Karpas-422 (cell line): ENCODE measurements at places on chromosomes 2 and 18. TPM values are rescaled to one million over a fixed set of nuclear protein-coding genes. Genes with fewer than 3 reads are reported as not detected.

TUBA4B gene
- total RNA-seq = not detected in 2 replicates

SCG2 gene
- total RNA-seq = not detected in 2 replicates

ALLC gene
- total RNA-seq = not detected in 2 replicates

HOXD12 gene
- total RNA-seq = 1.0 and 1.9 TPM in 2 replicates

DNA sequence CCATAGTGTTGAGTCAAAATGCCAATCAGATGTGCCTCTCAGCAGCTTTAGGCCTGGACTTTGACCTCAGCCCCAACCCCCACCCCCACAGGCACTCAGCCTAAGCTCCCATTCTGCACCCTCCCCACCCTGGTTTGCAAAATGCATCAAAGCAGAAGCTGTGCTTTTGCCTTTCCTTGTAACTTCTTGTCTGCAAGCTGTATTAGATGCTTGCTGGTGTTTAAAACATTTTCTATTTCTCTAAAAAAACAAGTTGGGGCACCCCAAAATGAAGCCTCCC lies 26.6 kb upstream of the STEAP3 start:
- no peak overlapping the region for H3K4me3 ChIP-seq
- no peak for DNase-seq
- no peaks in the 10 kb centered on the region for H3K27me3 ChIP-seq
- no peak overlapping the region for H3K27ac ChIP-seq

DNA sequence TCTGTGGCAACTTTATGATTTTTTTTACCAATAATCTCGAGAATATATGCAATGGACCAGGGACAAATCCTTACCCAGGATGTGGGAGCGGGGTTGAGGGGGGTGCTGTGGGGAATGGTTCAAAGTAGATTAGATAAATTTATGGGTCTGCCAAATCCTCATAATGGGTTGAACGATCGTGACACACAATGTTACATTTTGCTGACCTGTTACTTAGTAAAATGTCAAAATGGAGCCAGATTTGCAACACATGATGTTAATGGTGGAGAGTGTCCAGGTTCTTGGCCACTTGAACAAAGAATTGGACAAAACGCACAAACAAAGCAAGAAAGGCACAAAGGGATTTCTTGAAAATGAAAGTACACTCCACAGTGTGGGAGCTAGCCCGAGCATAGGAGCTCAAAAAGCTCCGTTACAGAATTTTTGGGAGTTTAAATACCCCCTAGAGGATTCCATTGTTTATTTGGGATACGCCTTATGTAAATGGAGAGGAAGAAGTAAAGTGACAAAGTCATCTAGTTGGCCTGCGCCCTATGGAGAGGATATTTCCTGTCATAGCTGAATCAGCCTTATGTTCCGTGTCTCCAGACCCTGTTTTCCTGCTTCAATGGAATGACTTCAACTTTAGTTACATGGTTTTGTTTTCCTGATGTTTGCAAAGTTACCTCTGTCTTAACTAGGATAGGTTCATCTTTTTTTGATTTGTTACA lies 776.0 kb downstream of the DCC start:
- no peak overlapping the region for H3K4me3 ChIP-seq
- DNase-seq = no peak
- H3K27ac ChIP-seq = no peak overlapping the region
- H3K36me3 ChIP-seq = no peaks in the 10 kb centered on the region
- no peaks in the 10 kb centered on the region for H3K27me3 ChIP-seq
- no peaks in the 10 kb centered on the region for H3K4me1 ChIP-seq

DNA sequence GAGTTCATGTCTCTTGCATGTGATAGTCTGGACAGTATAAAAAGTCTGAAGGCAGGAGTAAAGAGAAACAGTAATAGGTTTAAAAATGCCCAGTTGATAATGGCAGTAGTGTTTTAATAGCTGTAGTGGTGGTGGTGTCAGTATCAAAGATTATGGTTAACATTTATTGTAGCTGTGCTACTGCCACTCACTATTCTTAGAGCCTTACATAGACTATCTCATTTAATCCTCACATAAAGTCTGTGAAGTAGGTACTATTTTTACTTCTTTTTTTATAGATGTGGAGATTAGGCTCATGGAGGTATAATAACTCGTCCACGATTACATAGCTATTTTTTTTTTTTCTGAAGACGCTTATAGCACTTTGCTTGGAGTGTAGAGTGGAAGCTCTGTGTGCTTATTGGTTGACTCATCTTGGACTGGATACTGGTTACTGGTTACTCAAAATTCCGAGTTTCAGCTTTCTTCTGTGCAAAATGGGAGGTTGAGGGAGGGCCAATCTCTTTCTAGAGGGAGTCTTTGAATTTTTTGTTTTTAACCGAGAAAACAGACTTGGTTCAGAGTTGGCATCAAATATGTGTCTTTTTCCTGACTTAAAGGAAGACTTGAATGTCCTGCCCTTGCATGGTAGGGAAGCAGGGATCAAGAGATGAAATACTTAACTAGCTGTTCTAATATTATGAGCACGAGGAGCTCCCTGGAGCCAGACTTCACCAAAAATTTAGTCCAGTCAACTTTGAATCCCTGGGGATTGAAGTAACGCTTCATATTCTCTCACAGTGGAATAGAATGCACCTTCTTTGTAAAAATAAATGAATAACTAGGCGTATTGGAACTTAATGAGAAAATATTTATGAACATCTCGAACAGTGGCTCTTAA lies 27.1 kb downstream of the CERS6 start:
- no peak overlapping the region for H3K4me3 ChIP-seq
- H3K27ac ChIP-seq = no peak overlapping the region
- DNase-seq = no peak
- H3K4me1 ChIP-seq = no peaks in the 10 kb centered on the region
- no peaks in the 10 kb centered on the region for H3K36me3 ChIP-seq

- H3K4me1 ChIP-seq = no peaks in the 10 kb centered on the region
- peaks cover 70% of the 10 kb centered on the region for H3K36me3 ChIP-seq
- no peak overlapping the region for H3K4me3 ChIP-seq
- DNase-seq = no peak
- H3K27me3 ChIP-seq = no peaks in the 10 kb centered on the region
- H3K27ac ChIP-seq = no peak overlapping the region
Observed at GRCh38 chr2:39755466-39755865, 23.6 kb downstream of the THUMPD2 start.

GRCh38 chr18:61420218-61420885 lies 87.1 kb downstream of the CDH20 start:
- no peak overlapping the region for H3K4me3 ChIP-seq
- no peaks in the 10 kb centered on the region for H3K4me1 ChIP-seq
- H3K27me3 ChIP-seq = no peaks in the 10 kb centered on the region

DNA sequence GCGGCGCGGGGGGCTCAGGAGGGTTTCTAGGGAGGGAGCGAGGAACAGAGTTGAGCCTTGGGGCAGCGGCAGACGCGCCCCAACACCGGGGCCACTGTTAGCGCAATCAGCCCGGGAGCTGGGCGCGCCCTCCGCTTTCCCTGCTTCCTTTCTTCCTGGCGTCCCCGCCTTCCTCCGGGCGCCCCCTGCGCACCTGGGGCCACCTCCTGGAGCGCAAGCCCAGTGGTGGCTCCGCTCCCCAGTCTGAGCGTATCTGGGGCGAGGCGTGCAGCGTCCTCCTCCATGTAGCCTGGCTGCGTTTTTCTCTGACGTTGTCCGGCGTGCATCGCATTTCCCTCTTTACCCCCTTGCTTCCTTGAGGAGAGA lies 5.2 kb downstream of the PROC start:
- H3K27me3 ChIP-seq = no peaks in the 10 kb centered on the region
- H3K4me1 ChIP-seq = peaks cover 5% of the 10 kb centered on the region; the same call in 1 of the 2 replicates
- no peak overlapping the region for H3K27ac ChIP-seq
- no peak overlapping the region for H3K4me3 ChIP-seq
- H3K36me3 ChIP-seq = no peaks in the 10 kb centered on the region
- DNase-seq = no peak

- no peak for DNase-seq
- H3K36me3 ChIP-seq = no peaks in the 10 kb centered on the region
- no peaks in the 10 kb centered on the region for H3K27me3 ChIP-seq
- H3K27ac ChIP-seq = no peak overlapping the region
Observed at GRCh38 chr2:129058981-129059380, 740.3 kb upstream of the HS6ST1 start.

DNA sequence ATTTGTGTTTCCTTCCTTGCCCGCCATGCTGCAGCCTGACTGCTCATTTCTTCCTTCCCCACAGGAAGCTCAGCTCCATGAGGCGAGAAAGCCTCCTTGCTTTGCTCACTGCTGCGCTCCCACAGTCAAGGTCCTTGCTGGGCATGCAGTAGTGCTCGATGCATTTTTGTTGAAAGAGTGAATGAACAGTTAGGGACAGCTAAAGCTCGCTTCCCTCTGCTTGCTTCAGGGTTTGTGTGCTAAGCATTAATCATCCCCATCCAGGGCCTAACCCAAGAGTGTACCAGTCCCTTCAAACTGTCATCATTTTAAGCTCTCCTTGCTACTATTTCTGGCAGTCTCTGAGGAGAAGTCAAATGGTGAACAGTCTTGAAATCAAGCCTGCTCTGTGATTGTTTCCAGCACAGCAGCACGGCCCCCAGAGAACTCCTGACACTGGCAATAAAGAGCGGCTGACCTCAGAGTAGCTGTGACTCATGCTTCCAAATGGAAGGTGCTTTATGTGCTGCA lies 171.7 kb upstream of the SOX11 start:
- H3K4me3 ChIP-seq = no peak overlapping the region
- H3K36me3 ChIP-seq = no peaks in the 10 kb centered on the region
- DNase-seq = no peak
- no peaks in the 10 kb centered on the region for H3K27me3 ChIP-seq
- no peaks in the 10 kb centered on the region for H3K4me1 ChIP-seq

GRCh38 chr2:98458667-98459380 lies 14.2 kb downstream of the INPP4A start:
- peaks cover 44% of the 10 kb centered on the region for H3K4me1 ChIP-seq
- H3K27ac ChIP-seq = no peak overlapping the region
- H3K4me3 ChIP-seq = no peak overlapping the region
- H3K27me3 ChIP-seq = no peaks in the 10 kb centered on the region
- H3K36me3 ChIP-seq = no peaks in the 10 kb centered on the region
- DNase-seq = no peak

GRCh38 chr2:240347949-240348500 lies 87.4 kb upstream of the GPC1 start:
- H3K27ac ChIP-seq = no peak overlapping the region
- DNase-seq = no peak
- H3K27me3 ChIP-seq = no peaks in the 10 kb centered on the region
- H3K36me3 ChIP-seq = no peaks in the 10 kb centered on the region

- peaks cover 40% of the 10 kb centered on the region for H3K36me3 ChIP-seq
- no peak overlapping the region for H3K4me3 ChIP-seq
- H3K27ac ChIP-seq = no peak overlapping the region
- H3K4me1 ChIP-seq = no peaks in the 10 kb centered on the region
Observed at GRCh38 chr2:161369311-161369710, 46.8 kb upstream of the TBR1 start.

DNA sequence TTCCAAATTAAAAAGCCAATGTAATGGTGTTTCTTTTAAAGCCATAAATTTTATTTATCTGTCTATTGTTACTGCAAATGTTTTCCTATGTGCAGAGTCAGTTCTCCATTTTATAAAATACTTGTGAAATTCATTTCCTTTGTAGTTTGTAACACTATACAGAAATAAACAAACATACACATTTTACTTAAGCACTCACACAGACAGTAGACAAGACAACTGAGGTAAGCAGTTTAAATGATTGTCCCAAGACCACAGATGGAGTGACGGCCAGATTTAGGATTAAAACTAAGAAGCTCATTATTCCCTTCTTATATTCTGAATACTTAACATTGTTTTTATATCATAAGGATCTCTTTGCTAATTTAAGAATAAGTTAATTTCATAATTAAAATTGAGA lies 100.9 kb downstream of the BAZ2B start:
- H3K36me3 ChIP-seq = no peaks in the 10 kb centered on the region
- no peak overlapping the region for H3K4me3 ChIP-seq
- H3K27ac ChIP-seq = no peak overlapping the region
- no peaks in the 10 kb centered on the region for H3K27me3 ChIP-seq
- DNase-seq = no peak

DNA sequence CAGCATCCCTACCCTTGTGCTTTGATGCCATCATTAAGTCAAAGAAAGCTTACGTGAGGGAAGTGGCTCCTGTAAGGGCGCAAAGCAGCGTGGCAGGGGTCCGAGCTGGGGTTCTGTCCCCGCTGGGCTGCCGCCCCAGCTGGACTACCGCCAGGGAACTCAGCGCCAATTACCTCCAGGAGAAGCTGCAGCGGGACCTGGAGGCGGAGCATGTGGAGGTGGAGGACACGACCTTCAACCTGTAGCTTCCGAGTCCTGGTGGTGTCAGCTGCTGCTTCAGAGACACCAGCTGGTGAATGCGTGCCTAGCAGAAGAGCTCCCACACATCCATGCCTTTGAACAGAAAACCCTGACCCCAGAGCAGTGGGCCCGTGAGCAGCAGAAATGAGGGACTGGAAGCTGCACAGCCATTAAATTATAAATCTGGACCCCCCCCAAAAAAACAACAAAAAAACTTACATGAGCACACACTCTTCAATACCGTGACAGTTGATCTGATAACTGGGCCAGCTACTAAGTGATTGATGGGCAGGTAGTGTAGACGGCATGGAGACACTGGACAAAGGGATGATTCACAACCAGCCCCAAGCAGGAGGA lies 20.1 kb upstream of the YES1 start:
- no peaks in the 10 kb centered on the region for H3K4me1 ChIP-seq
- no peak for DNase-seq
- no peaks in the 10 kb centered on the region for H3K36me3 ChIP-seq
- no peak overlapping the region for H3K4me3 ChIP-seq
- no peaks in the 10 kb centered on the region for H3K27me3 ChIP-seq

GRCh38 chr2:50729306-50730049 lies 302.5 kb downstream of the NRXN1 start:
- H3K27ac ChIP-seq = peak overlapping the region; percentile 67
- DNase-seq = peak; percentile 47
- H3K4me3 ChIP-seq = no peak overlapping the region
- no peaks in the 10 kb centered on the region for H3K27me3 ChIP-seq
- H3K36me3 ChIP-seq = no peaks in the 10 kb centered on the region

- DNase-seq = no peak
- H3K27ac ChIP-seq = no peak overlapping the region
- H3K4me1 ChIP-seq = no peaks in the 10 kb centered on the region
Observed at GRCh38 chr18:12288403-12288755, 19.7 kb upstream of the TUBB6 start.

GRCh38 chr2:219142329-219142728 lies 18.3 kb downstream of the NHEJ1 start:
- H3K4me3 ChIP-seq = no peak overlapping the region
- peaks cover 7% of the 10 kb centered on the region; the same call in 1 of the 2 replicates for H3K36me3 ChIP-seq
- DNase-seq = no peak
- no peaks in the 10 kb centered on the region for H3K4me1 ChIP-seq
- no peaks in the 10 kb centered on the region for H3K27me3 ChIP-seq

GRCh38 chr2:28821295-28821958 lies 10.8 kb downstream of the SPDYA start:
- H3K27me3 ChIP-seq = no peaks in the 10 kb centered on the region
- no peak overlapping the region for H3K27ac ChIP-seq
- H3K36me3 ChIP-seq = 0 out of 2 replicates have a peak, but pooled peaks cover 5% of the 10 kb centered on the region
- H3K4me3 ChIP-seq = no peak overlapping the region
- peak; percentile 82 for DNase-seq
- peaks cover 3% of the 10 kb centered on the region for H3K4me1 ChIP-seq

DNA sequence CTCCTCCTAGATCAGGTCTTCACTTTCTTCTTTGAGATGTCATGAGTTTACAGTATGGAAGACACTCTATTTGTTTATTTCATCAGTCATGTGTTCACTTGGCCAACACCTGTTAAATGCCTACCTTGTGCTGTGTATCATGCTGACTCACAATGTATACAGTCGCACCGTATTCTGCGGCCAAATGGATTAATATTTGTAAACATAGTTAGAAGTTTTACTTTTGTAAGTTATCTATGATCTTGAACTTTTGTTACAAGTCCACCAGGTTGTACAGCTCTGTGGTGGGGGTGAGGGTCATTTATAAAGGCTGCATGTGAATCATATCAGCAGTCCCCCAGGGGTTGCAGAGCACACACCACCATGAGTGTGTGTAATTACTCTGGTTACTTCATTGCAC lies 408.7 kb upstream of the NRP2 start:
- DNase-seq = no peak
- no peaks in the 10 kb centered on the region for H3K36me3 ChIP-seq
